ENCODE measurements at places on chromosomes 4 and X. TPM values are rescaled to one million over a fixed set of nuclear protein-coding genes. Genes with fewer than 3 reads are reported as not detected.

The NUP62CL gene
- 1.6 TPM for total RNA-seq

The TMPRSS11D gene
- not detected for total RNA-seq

The TENM3 gene
- total RNA-seq, result 78.3 TPM

The CXCR3 gene
- total RNA-seq, result not detected

All from frontal cortex (tissue), 4 donors.